ENCODE measurements at places on chromosomes 1 and 21. TPM values are rescaled to one million over a fixed set of nuclear protein-coding genes. Genes with fewer than 3 reads are reported as not detected.

DNA sequence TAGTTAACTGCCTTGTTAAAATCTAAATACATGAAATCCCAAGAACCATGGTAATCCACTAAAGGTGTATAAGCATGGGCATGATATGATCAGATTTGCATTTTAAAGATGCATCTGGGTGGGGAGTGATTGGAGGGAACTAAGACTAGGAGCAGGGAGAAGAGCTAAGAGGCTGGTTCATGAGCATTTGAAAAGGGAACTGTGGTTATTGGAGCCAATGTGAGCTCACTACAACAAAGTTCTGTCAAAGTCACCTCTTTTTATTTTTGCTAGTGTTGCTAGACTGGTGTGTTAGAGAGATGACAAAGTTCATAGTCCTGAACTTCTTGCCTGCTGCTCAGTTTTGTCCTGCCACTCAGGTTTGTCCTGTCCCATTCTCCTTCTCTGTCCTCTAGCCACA, 67.1 kb upstream of the LRRC8D start:
- no peak overlapping the region for H3K4me3 ChIP-seq
- no peak overlapping the region for H3K27ac ChIP-seq
- no peaks in the 10 kb centered on the region for H3K27me3 ChIP-seq
- DNase-seq = no peak

GRCh38 chr1:186231861-186232436, 143.1 kb downstream of the TPR start:
- H3K27ac ChIP-seq = no peak overlapping the region
- no peak for DNase-seq
- H3K4me3 ChIP-seq = no peak overlapping the region
- H3K4me1 ChIP-seq = no peaks in the 10 kb centered on the region
- no peaks in the 10 kb centered on the region for H3K27me3 ChIP-seq
- H3K36me3 ChIP-seq = no peaks in the 10 kb centered on the region

The DAB1 gene
- total RNA-seq = 9.2 TPM

GRCh38 chr1:237838904-237839534, 51.7 kb downstream of the ZP4 start:
- H3K27me3 ChIP-seq = no peaks in the 10 kb centered on the region
- H3K27ac ChIP-seq = no peak overlapping the region
- peaks cover 5% of the 10 kb centered on the region for H3K36me3 ChIP-seq
- H3K4me3 ChIP-seq = no peak overlapping the region
- H3K4me1 ChIP-seq = no peaks in the 10 kb centered on the region

GRCh38 chr21:45644041-45644906, 749 bp downstream of the PCBP3 start:
- no peaks in the 10 kb centered on the region for H3K4me1 ChIP-seq
- no peak overlapping the region for H3K27ac ChIP-seq
- DNase-seq = no peak

DNA sequence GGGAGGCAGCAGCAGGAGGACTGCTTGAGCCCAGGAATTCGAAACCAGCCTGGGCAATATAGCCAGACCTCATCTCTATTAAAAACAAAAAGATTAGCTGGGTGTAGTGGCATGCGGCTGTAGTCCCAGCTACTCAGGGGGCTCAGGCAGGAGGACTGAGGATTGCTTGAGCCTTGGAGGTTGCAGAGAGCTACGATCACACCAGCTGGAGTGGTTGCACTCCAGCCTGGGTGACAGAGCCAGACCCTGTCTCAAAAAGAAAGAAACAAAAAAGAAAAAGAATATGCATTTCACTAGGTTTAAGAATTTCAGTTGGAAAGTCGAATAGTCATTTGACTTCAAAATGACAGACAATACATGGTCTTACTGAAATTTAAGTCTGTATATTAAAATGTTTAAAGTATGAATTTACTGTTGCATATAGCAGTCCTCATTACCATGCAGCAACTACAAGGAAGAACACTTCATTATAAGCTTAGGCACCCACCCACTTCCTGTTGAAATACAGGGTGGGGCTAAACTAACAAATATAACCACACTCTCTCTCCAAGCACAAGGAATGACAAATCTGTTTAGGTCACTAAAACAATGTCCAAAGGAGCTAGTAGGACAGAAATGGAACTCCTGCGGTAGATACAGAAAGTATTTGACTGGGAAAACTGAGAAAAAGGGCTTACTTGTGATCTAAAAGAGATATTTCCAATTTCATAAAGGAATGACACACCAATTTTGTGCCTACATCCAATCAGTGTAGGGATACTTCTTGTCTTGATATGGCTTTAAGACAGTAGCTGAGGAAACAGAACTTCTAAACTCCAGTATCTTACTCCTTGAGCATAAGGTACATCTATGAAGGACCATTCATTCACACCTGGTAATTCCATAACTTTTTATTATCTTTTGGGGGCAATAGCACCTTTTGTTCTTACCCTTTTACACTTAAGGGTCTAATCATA, 44.1 kb downstream of the GPR3 start:
- no peaks in the 10 kb centered on the region for H3K27me3 ChIP-seq
- H3K27ac ChIP-seq = no peak overlapping the region
- peak overlapping the region; percentile 39 for H3K4me3 ChIP-seq

The HJV gene
- not detected for total RNA-seq

The TRABD2B gene
- 2.3 TPM for total RNA-seq

The RGS1 gene
- total RNA-seq = not detected

Measured in H9 (cell line).